ENCODE measurements at places on chromosomes 2 and 18.

DNA sequence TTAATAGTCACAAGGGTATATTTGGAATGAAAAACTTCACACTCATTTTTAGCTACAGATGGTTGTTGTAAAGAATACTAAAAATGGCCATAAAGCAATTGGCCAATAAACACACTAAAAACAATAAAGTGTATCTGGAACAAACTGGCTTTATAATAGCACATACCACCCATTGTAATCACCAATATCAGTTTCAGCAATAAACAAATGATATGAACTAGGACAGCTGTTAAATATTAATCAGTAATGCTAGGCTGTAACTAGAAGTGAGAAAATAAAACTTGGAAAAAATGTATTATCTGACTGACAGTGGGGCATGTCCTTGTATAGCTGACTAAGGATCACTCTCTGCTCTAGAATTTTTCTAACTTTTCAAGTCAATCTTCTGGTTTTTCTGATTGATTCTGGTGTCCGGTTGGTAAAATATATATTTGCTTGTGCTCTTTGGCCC, 312.5 kb downstream of the RND3 start:
- DNase-seq = no peak

GRCh38 chr2:234826681-234827080, 125.1 kb upstream of the SH3BP4 start:
- no peak for DNase-seq

- DNase-seq = no peak
These were observed 287.6 kb upstream of the LRRTM1 start for GRCh38 chr2:80592106-80592505.

- no peak for DNase-seq
These were observed 323.8 kb upstream of the GALNT5 start for GRCh38 chr2:156933645-156934225.

DNA sequence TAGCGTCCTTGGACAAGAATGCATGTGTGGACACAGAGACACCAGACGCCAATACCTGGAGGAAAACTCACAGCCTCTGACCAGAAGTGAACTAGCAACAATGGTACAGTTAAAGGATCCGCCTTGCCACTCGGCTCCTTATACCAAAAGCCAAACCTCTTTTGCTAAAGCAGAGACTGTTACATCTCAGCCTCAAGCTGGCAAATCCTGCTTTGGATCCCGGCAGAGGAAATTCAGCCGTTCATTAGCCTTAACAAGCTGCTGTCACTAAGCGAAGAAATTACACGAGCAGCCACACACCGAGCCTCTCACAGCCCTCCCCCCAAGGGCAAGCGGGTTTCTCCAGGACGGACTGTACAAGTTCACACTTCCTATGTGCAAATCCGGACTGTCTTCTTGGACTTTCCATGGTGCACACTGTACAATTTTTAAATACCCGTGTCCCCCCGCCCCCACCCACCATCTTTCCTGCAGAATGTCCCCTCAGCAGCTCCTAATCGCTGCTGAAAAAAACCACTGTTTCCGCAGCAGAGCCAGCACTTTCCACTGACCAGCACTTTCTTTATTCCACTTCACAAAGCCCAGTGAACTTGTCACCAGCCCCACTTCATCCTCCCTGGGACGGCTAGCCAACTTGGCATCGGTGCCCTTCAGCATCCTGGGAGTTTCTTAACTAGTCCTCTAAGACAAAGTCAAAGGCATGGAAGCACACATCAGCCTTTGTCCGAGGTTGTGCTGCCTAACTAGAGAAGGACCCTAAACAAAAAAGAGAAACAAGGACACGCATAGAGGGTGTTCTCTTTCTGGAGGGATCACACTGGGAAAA, 1.5 kb downstream of the KLF7 start:
- no peak for DNase-seq
